ENCODE measurements at places on chromosomes 3 and 15.

DNA sequence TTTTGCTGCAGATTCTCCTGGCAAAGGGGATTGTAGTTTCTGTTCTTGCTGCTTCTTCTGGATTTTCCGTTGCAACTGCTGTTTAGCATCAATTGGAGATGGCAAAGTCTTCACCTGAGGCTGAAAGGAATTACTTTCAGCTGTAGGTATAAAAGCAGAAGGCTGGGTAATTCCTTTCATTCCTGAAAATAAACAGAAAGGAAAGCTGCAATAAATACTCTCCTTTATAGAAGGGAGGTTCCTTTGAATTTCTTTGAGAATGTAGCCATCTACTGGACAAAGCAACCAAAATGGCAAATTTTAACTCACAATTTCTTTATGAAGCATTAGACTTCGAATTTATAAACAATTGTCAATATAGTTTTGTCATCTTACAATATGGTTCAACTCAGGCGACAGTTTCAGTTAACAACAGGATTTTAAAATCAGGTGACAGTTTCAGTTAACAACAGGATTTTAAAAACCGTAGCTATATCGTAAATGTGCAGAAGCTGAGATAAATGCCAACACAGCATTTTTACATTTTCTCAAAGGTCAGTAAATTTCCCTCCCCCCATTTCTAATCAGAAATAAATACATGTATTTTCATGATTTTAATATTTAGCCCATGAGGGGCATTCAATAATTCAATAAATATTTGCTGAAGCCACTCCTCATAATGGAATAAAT is 104.9 kb upstream of the NEDD4 start:
- no peak for DNase-seq
- H3K27me3 ChIP-seq: no peaks in the 10 kb centered on the region
- H3K36me3 ChIP-seq: peaks cover 37% of the 10 kb centered on the region
- no peak overlapping the region for H3K27ac ChIP-seq
- H3K4me1 ChIP-seq: no peaks in the 10 kb centered on the region
- no peak overlapping the region for H3K4me3 ChIP-seq

DNA sequence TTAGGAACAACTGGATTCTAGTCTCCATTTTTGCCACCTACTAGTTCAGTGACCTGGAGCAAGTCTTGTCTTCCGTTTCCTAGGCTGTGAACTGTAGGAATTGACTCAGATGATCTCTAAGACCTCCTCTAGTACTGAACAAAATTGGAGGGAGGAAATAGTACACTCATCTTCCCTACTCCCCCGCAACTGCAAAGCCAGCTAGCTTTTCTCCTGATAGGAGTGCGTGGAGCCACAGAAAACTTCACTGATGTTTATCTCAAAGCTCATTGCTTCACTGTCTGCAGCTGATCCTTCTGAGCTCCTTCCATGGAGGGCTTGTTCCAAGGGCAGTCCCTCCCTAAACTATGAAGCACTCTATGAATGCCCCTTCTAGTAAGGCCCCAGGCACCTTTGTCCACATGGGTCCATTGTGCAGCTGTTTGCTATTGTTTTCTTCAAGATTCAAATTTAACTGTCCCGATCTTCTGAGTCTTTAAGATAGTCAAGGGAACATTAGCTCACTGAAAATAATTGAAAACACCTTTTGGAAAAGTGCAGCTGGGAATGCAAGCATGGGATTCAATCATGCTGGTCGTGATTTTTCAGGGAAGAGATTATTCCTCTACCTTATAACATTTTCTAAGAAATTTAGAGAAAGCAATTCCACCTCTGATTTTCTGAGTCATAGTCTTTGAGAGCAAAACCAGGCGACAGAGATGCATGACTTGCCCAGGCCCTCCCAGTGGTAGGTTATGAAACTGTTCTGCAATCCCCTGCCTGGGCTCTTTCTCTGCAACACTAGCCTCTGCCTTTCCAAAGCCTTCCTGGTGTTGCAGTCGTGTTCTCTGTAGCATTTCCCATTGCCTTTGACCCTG is 24.3 kb downstream of the FILIP1L start:
- H3K4me1 ChIP-seq: peaks cover 28% of the 10 kb centered on the region
- no peaks in the 10 kb centered on the region for H3K36me3 ChIP-seq
- DNase-seq: no peak
- peaks cover 3% of the 10 kb centered on the region for H3K27me3 ChIP-seq
- peak overlapping the region; percentile 2 for H3K4me3 ChIP-seq

DNA sequence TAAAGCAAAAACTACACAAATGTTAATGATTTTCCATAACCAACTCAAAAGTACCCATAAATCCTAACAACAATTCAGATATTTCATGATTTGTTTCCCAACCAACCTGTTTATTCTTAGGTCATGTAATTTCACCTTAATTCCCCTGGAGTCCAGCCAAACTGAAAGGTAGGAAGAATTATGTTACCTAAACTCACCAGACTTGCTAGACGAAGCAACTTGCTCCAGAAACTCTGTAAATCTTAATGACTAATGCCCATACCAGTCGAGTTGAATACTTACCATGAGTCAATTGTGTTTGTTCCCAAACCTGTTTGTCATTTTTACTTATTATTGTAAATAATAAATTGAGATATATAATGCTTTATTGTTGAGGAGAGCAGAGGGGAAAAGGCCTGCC is 1030.0 kb downstream of the TBL1XR1 start:
- H3K36me3 ChIP-seq: no peaks in the 10 kb centered on the region
- H3K4me3 ChIP-seq: peak overlapping the region; percentile 27
- no peak for DNase-seq
- H3K27me3 ChIP-seq: no peaks in the 10 kb centered on the region
- peak overlapping the region; percentile 66 for H3K27ac ChIP-seq

DNA sequence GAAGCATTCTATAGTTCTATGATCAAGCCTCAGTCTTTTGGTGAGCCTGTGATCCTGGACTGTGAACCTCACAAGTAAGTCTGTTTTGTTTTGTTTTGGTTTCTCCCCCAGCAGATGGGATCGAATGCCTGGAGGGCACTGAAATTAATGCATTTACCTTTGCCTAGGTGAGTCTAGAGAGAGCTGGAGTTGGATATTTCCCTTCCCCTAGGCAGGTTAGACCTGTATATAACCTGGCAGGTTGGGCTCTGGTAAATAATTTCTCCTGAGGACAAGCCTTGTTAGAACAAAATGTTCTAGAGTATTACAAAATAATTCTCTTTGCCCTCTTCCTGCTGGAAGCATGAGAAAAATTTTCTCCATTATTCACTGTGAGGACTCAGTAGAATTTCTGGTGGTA is 211.9 kb downstream of the TPRG1 start:
- no peak overlapping the region for H3K27ac ChIP-seq
- no peaks in the 10 kb centered on the region for H3K36me3 ChIP-seq
- H3K4me1 ChIP-seq: no peaks in the 10 kb centered on the region

GRCh38 chr3:115804200-115804599 is 180.9 kb downstream of the GAP43 start:
- no peak for DNase-seq
- no peak overlapping the region for H3K27ac ChIP-seq
- H3K36me3 ChIP-seq: no peaks in the 10 kb centered on the region
- no peak overlapping the region for H3K4me3 ChIP-seq
- no peaks in the 10 kb centered on the region for H3K27me3 ChIP-seq

DNA sequence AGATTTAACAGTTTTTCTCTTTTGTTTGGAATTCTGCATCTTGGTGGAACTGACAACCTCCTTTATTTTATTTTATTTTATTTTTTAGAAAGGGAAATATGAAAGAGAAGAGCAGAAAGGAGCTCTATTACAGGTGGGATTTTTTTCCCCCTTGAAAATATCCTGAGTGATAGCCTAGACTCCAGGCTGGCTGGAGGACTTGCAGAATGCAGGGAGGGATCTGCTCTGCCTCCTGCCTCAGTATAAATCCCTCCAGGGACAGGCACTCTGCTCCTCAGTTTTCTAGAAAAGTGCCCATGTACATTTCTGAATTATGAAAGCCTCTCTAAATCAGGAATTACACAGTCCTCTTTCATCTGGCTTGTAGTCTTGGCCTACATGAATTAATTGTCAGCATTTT is 173.7 kb downstream of the TMEM108 start:
- H3K4me3 ChIP-seq: no peak overlapping the region
- H3K36me3 ChIP-seq: no peaks in the 10 kb centered on the region
- no peak overlapping the region for H3K27ac ChIP-seq
- no peaks in the 10 kb centered on the region for H3K27me3 ChIP-seq
- peaks cover 10% of the 10 kb centered on the region for H3K4me1 ChIP-seq

DNA sequence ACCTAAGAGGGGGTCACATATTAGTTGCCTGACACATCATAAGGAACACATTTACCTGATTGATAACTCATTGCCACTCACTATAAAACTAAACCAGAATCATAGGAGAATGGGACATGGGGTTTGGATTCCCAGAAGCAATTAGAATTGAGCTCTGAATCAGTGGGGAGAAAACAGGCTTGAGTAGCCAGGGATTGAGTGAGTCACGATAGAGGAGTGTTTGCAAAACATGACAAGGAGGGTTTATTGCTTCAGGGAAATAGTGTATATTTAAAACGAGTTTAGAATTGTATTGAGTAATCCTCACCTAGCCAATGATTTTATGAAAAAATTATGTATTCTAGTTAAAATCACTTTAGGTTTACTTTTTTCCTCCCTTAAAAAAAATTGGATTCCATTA is 101.1 kb upstream of the THRB start:
- no peaks in the 10 kb centered on the region for H3K36me3 ChIP-seq
- no peaks in the 10 kb centered on the region for H3K27me3 ChIP-seq
- no peak for DNase-seq
- peaks cover 12% of the 10 kb centered on the region for H3K4me1 ChIP-seq
- H3K27ac ChIP-seq: no peak overlapping the region

DNA sequence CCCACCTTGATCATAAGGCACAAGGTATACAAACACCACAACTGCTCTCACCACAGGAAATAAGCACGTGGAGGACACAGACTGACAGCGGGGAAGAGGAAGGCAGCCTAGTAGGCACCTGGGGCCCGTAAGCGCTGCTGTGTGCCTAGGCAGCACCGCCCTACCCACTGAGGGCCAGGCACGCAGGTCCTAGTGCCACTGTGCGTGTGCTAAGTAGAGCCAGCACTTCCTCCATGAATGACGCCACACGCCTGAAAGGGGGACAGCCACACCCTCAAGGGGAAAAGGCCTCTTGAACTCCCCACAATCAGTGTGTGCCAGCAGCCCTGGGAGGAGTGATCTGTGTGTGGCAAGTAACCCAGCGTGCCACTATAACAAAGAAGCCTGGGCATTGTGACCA is 73.0 kb downstream of the ATP1B3 start:
- DNase-seq: no peak
- no peaks in the 10 kb centered on the region for H3K27me3 ChIP-seq
- H3K4me3 ChIP-seq: no peak overlapping the region
- H3K27ac ChIP-seq: no peak overlapping the region
- H3K36me3 ChIP-seq: peaks cover 13% of the 10 kb centered on the region

- no peak for DNase-seq
- no peaks in the 10 kb centered on the region for H3K27me3 ChIP-seq
- H3K4me3 ChIP-seq: no peak overlapping the region
- peaks cover 4% of the 10 kb centered on the region for H3K4me1 ChIP-seq
- H3K36me3 ChIP-seq: no peaks in the 10 kb centered on the region
Observed at GRCh38 chr3:127068111-127068810, 85.3 kb downstream of the PLXNA1 start.

DNA sequence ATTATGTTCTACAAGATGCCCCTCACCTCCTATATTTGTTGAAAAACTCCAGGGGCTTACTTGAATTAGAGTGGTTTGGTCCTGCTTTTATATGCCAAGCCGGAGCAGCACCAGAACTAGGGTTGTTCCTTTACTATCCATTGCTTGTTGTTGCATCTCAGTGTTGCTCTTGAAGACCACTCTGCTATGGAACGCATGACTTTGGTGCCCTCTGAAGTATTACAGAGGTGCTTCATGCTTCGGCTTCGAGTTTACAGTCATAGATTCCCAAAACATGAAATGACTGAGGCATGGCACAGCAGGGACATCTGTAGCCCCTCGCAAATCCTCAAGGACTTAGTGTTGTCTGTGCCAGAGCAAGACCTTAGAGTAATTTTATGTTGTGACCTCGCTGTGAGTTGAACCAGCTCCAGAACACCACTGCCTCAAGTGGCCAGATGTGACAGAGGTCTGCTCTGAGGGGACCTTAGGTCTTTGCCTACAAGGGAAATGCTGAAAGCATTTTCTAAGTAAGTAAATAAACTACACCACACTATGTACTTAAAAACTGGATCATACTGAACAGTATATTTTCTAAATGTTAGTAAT is 67.2 kb upstream of the SIAH2 start:
- H3K4me1 ChIP-seq: no peaks in the 10 kb centered on the region
- no peak overlapping the region for H3K27ac ChIP-seq
- no peaks in the 10 kb centered on the region for H3K36me3 ChIP-seq
- no peak for DNase-seq

DNA sequence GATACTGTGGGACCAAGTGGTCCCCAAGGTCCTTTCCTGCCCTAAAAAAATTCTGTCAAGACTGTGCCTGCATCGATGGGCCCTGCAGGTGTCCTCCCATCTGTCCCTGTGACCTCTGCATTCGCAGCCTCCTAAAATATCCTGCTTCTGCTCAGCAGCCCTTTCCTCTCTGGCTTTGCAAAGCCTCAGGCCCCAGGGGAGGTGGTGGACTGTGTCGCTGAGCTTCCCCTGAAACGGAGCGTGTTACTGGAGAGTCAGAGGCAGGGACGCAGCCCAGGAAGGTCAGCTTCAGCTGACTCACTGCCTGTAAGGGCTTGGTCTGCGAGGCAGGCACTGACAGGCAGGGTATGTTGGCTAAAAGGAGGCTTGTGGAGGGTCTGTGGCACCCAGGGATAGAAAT is 110.0 kb downstream of the RAB11A start:
- H3K4me3 ChIP-seq: no peak overlapping the region
- peaks cover 43% of the 10 kb centered on the region for H3K27me3 ChIP-seq
- H3K27ac ChIP-seq: no peak overlapping the region
- peaks cover 10% of the 10 kb centered on the region for H3K4me1 ChIP-seq
- H3K36me3 ChIP-seq: no peaks in the 10 kb centered on the region

GRCh38 chr15:90315278-90315982 is 36.7 kb upstream of the ZNF774 start:
- H3K4me1 ChIP-seq: peaks cover 9% of the 10 kb centered on the region
- DNase-seq: peak; percentile 48

DNA sequence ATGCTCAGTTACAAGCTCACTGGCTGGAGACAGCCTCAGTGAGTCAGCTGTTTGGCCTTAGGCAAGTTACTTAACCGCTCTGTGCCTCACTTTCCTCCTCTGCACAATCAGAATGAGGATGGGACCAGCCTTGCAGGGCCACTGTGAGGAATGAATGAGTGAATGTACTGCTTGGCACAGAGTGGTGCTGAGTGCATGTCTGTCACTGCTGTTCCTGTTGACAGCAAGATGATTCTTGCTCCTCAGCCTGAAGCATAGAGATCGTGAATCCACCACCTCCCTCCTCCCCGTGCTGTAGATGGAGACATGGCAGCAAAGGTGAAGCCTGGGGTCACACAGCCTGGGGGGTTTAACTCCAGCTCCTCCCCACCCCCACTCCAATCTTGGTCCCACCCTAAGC is 14.6 kb upstream of the GRIP2 start:
- no peaks in the 10 kb centered on the region for H3K36me3 ChIP-seq
- DNase-seq: no peak
- peaks cover 19% of the 10 kb centered on the region for H3K27me3 ChIP-seq
- peaks cover 12% of the 10 kb centered on the region for H3K4me1 ChIP-seq

DNA sequence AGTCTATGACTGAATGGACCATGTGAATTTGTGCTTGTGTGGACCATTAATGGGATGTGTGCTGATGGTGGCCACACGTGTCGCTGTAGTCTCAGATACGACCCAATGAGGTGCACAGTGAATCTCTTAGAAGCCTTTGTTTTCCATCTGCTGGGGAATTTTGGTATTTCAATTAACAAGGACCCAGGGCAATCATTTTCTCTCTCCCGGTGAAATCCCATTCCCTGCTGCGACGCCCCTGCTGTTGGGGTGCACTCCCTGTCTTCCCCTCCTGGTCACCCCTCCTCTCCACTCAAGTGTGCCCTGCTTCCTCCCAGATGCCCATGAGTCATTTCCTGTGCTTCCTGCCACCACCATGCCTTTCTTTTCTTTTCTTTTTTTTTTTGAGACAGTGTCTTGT is 32.7 kb downstream of the EBLN2 start:
- no peak for DNase-seq
- no peak overlapping the region for H3K27ac ChIP-seq
- H3K36me3 ChIP-seq: no peaks in the 10 kb centered on the region
- no peak overlapping the region for H3K4me3 ChIP-seq
